ENCODE measurements at places on chromosomes 13 and 19.

GRCh38 chr19:32924200-32924599 is 47.6 kb downstream of the CEP89 start:
- no peak for DNase-seq

- no peak for DNase-seq
These were observed 10.3 kb downstream of the CYP2B6 start for GRCh38 chr19:41001243-41001971.

GRCh38 chr19:52336117-52336790 is at the start of gene ZNF610:
Gene ZNF610 (plus strand): TSS chr19:52336243. CDS start chr19:52349173, 12,930 bp downstream.
- DNase-seq = peak; percentile 91

DNA sequence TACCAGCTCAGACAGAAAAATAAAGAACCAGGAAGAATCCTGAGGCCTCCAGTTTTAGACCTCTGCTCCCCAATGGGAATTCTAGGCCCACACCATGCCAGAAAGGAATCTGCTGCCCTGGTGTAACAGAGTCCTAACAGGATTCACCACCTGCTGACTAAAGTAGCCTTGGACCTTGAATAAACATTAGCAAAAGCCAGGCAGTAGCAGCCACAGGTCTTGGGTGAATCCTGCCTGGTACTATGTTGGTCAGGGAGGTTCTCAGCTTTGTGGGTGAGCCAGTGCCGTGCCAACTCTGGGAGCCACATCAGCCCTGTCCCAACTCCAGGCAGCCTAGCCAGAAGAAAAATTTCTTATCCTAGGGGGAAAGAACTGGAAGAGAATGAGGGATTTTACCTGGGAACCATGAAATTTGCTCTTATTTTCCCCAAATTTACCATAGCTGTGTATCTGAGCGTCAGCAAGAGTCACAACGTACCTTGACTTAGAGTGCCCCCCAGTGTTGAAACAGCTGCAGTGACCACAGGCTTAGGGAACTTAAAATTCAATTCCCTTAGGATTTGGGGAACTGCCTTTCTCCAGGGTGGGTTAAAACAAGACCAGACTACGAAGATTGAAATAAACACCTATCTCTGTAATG is 1895.6 kb upstream of the PRR20A start:
- DNase-seq = no peak

DNA sequence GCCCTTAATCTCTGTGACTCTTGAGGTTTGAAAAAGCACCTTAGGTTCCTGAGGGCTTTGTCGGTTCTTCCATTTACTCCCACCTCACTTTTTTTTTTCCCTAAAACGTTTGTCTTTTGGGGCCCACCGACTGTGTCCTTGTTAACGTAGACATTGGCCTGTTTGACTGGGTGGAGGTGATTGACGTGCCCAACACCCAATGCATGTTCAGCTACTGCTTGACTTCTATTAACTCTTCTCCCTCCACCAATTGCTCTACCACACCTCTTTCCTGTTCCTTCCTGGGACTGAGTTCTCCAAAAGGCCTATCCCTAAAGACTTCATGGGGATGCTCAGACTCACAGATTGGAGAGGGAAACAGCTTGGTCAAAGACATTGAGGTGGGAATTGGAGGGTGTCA is 17.3 kb downstream of the CKM start:
- no peak for DNase-seq

DNA sequence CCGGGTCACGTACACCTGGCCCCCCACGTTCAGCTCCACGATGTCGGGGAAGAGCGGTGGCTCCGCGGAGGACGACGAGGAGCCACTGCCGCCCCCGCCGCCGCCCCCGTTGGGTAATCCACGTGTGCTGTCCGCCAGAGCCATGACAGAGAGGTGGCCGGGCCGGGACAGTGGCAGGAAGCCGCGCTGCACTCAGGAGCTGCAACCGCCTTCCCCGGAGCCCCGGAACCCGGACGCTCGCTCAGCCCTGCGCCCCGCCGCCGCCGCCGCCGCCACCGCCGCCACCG is 257 bp downstream of the KCTD12 start:
- DNase-seq = no peak

DNA sequence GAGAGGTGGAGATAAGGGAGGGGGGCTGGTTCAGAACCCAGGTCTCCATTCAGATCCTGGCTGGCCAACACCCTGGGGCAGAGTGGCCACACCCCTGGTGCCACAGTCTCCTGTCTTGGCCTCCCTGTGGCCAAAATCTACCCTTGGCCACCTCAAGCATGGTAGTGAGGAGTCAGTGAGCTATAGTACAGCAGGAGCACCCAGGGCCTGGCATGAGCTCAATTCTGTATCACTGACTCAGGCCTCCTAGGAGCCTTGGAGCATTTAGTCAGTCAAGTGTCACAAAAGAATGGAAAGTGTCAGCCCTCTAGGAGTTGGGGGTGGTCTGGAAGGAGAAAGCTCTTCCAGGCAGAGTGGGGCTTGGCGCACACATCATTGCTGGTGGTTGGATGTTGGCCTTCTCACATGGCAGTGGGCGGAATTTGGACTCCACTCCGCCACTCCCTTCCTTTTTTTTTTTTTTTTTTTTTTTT is 6.6 kb upstream of the CD79A start:
- DNase-seq = peak; percentile 15

GRCh38 chr19:33818411-33818810 is 21.7 kb downstream of the KCTD15 start:
- peak; percentile 64 for DNase-seq

GRCh38 chr13:108662528-108662927 is 33.1 kb downstream of the MYO16 start:
- DNase-seq = no peak

DNA sequence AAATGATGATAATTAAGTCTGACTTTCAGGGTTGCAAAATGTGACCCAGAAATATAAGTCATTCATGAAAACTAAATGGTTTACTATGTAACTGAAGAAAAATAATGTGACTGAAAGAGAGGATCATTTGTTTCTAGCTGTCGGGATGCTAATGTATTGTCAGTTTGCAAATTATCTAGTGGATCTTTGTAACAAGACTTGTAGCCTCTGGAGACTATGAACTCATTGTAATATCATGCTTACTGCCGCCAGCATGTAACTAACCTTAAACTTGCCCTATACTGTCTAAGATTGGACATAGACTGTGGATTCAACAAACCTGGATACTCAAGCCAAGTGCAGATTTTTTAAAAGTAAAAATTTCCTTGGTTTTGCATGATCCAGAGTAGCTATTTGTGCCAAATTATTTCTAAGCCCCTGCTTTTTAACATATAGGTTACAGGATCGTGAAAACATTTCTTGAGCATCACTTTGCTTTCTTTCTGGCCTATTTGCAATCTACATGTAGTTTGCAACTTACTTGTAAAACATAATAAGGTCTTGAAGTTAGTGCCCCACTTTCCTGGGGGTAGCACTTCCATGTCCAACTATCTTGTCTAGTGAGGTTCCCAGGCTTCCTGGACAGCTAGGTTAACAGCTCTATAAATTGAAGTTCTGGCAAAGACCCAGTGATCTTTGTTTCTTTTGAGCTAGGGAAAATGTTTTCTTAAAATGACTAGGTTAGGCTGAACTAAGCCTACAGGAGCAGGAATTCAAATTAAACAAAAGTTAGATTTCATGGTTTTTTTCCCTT is 3.3 kb upstream of the POSTN start:
- no peak for DNase-seq

DNA sequence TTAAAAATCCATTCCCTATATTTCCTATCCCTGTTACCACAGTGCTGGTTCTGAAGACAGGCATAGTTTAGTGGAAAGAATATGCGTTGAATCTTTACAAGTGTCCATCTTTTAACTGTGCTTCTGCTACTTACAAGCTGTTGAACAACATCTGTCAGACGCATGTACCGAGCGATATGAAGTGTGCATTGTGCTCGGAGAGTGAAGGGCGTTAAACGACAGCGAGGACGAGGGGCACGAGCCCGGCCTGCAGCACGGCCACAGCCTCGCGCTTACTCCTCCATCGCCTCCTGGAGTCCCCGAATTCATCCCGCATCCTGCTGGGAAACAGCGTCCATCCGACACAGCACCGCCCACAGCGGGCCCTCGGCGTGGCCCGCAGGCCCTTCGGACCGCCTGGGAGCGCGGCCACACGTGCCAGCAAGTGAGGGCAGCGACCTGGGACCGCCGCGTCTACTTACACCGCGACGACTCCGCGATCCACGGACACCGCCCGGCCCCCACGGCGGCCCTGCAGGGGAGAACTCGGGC is 514 bp downstream of the PCID2 start:
- peak; percentile 80 for DNase-seq

GRCh38 chr19:7988307-7988706 is 17.1 kb downstream of the ELAVL1 start:
- DNase-seq = no peak

DNA sequence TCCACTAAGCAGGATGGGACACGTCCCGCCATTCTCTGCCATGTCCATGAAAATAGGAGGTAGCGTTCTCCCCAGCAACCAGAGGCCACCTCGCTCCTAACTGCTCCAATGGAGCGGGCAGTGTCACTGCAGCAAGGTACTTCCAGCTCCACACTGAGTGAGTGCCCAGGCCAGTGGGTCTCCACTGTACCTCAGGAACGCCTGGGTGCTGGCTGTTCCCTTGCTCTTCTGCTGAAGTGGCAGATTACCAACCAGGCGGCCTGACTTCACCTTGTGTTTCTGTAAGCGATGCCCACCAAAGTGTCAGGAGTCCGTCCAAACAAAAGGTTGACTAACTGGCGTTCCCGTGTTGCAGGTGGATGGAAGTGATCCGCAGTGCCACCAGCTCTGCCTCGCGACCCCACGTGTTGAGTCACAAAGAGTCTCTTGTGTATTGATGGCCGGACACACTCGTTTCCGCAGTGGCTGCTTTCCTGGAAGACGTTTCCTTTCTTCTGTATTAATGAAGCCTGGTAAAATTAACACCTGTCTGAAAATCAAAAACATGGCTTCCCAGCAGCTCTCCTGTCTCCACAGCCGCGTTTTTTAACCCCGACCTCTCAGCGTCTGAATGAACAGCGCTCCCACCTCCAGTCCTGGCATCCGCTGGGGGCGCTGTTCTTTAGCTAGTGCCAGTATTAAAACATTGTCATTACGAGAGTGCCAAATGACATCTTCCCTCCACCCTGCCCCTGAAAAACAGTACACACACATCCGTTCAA is 128.8 kb downstream of the STK24 start:
- DNase-seq = peak; percentile 40

GRCh38 chr13:79141082-79141481 is 265.0 kb downstream of the RBM26 start:
- DNase-seq = no peak

DNA sequence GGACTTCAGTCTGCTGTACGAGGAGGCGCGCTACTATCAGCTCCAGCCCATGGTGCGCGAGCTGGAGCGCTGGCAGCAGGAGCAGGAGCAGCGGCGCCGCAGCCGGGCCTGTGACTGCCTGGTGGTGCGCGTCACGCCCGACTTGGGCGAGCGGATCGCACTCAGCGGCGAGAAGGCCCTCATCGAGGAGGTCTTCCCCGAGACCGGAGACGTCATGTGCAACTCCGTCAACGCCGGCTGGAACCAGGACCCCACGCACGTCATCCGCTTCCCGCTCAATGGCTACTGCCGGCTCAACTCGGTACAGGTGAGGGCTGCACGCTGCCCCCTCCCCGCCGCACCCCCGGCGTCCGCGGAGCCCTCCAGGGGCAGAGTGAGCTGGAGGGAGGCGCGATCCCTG is 14.6 kb downstream of the KCTD15 start:
- DNase-seq = no peak

DNA sequence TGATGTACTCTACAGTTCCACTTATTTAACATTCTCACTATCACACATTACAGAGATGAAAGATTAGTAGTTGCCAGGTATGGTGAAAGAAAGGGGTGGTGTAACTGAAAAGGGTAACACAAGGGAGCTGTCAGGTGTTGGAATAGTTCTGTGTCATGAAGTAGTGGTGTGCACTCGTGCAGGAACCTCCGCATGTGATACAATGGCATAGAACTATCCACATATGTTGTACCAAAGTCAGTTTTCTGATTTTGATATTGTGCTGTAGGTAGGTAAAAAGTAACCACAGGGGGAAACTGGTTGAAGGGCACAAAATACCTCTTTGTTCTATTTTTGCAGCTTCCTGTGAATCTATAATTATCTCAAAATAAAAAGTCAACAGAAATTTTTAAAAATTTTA is 24.4 kb upstream of the RPL21 start:
- no peak for DNase-seq

- DNase-seq = no peak
These were observed 157.9 kb upstream of the FREM2 start for GRCh38 chr13:38528986-38529385.

- no peak for DNase-seq
These were observed 45.9 kb downstream of the COG3 start for GRCh38 chr13:45510672-45511071.

DNA sequence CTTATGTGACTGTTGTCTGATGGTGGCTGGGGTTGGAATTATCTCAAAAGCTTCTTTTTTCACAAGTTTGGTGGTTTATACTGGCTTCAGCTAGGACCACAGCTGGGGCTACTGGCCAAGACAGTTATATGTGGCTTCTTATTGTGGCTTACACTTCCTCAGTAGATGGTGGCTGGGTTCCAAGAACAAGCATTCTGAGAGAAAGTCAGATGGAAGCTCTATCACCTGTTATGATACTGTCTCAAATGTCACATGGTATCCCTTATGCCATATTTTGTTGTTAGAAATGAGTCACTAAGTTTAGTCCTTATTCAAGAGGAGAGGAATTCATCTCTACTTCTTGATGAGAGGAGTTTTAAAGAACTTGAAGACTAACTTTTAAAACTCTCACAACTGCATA is 41.6 kb downstream of the NDFIP2 start:
- DNase-seq = no peak

DNA sequence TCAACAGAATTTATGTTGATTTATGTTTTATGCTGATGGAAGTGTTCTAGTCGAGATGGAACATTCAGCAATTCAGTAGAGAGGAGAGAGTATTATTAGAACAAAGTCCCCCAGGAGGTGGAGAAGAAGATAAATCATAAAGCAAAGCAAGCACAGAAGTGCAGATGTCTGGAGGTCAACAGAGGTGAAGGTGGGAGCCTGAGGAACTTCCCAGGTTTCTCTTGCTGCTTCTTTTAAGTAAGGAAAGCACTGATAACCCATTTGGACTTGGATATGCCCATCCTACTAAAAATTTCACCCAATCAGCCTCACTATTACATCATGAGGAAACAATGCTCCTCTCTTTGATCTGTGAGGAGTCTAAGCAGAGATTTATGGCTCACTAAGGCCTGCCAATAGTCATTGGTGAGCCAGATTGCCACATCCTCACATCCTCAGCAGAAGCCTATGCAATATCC is 98.8 kb downstream of the EPSTI1 start:
- DNase-seq = no peak

DNA sequence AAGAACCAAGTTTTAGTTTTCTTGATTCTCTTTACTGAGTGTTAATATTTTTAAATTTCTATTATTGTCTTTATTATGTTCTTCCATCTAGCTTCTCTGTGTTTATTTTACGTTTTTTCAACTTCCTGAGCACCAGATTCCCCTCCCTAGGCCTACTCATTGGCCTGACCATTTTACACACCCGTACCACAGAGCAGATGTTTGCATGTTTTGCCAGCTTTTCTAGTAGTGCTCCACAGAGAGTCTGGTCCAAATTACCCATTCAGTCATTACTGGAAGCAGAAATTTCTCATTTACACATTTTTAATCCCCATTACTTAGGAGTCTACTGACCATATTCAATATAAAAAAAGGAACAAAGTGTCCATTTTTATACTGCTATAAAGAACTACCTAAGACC is 66.9 kb downstream of the ING1 start:
- no peak for DNase-seq
